ENCODE measurements at places on chromosomes 5 and 9. TPM values are rescaled to one million over a fixed set of nuclear protein-coding genes. Genes with fewer than 3 reads are reported as not detected.

The PCDHGC3 gene
- total RNA-seq, result 0.35 TPM

- no peaks in the 10 kb centered on the region for H3K4me1 ChIP-seq
- H3K4me3 ChIP-seq, result no peak overlapping the region
- peaks cover 5% of the 10 kb centered on the region for H3K27me3 ChIP-seq
- no peak for DNase-seq
- no peaks in the 10 kb centered on the region for H3K36me3 ChIP-seq
These were observed 22.5 kb downstream of the RANBP3L start for GRCh38 chr5:36279054-36279698.

GRCh38 chr9:135567311-135567710 is 5.8 kb downstream of the PAEP start:
- no peak overlapping the region for H3K27ac ChIP-seq
- peaks cover 1% of the 10 kb centered on the region for H3K27me3 ChIP-seq
- no peaks in the 10 kb centered on the region for H3K4me1 ChIP-seq
- H3K4me3 ChIP-seq, result no peak overlapping the region
- no peaks in the 10 kb centered on the region for H3K36me3 ChIP-seq

GRCh38 chr9:16461851-16462250 is 408.6 kb downstream of the BNC2 start:
- H3K27me3 ChIP-seq, result no peaks in the 10 kb centered on the region
- no peaks in the 10 kb centered on the region for H3K4me1 ChIP-seq
- H3K4me3 ChIP-seq, result no peak overlapping the region
- DNase-seq, result no peak
- H3K27ac ChIP-seq, result no peak overlapping the region
- no peaks in the 10 kb centered on the region for H3K36me3 ChIP-seq

The LHX6 gene
- not detected for total RNA-seq
